ENCODE measurements at places on chromosomes 7 and 10. TPM values are rescaled to one million over a fixed set of nuclear protein-coding genes. Genes with fewer than 3 reads are reported as not detected.
A peak's percentile ranks its signal among the peaks of the same experiment; 100 is the strongest.

Gene TBL2
- 42.6 TPM for total RNA-seq

- DNase-seq = no peak
Observed at GRCh38 chr7:113440173-113440572, 321.8 kb upstream of the SMIM30 start.

GRCh38 chr10:6120691-6121090 is 31.9 kb downstream of the RBM17 start:
- DNase-seq = no peak

Gene OLAH
- not detected for total RNA-seq

DNA sequence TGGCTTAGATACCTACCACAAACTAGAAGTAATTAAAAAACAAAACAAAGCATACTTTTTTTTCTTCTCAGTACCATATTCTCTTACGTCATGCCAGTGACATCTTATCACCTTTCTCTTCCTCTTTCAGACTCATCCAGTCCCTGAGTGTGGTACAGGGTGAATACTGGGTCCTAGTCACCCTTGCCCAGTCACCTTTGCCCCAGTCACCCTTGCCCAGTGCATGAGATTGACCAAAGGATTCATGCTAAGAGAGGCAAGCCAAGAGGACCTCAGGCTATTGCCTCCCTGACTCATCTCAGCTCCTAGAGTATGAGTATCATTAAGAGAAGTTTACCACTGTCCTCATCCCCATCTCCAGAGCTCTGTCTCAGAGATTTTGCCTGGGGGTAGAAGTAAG is 10.0 kb upstream of the TSPAN12 start:
- no peak for DNase-seq

Gene CALHM3
- total RNA-seq = not detected

- no peak for DNase-seq
Observed at GRCh38 chr10:131724891-131725580, 175.8 kb upstream of the PPP2R2D start.

Gene OPN1SW
- total RNA-seq = not detected

GRCh38 chr7:2800220-2800930 is 43.7 kb downstream of the GNA12 start:
- DNase-seq = no peak

- DNase-seq = no peak
Observed at GRCh38 chr10:117782276-117782675, 239.7 kb downstream of the EMX2 start.

Gene HTR7
- not detected for total RNA-seq

Gene CC2D2B
- total RNA-seq = not detected

DNA sequence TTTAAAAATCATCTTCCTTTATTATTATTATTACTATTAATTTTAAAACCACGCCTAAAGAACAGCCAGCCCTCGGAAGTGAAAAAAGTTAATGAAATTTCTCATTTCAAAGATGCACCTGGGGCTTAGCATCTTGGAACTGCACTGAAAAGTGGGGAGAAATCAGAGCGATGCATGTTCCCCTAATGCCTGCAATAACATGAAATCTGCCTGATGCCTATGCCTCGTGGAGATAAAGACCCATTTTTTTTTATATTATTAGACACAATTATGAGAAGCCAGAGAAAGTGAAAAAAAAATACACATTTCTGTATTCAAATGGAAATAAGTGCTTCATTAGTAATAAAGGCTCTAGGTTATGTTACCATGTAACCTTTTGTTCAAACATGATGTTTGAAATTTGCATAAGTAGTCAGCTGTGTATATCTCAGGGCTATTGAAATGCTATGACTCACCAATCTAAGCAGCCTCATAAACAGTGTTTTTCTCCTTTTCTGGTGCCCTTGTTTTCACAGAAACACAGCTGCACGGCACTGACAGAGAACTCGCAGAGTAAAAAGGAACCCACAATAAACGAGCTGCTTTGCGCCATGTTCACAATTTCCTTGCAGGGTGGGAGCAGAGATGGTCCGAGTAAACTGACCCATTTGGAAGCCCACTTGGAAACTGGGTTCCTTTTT is 175.8 kb upstream of the PRKCQ start:
- DNase-seq = no peak

DNA sequence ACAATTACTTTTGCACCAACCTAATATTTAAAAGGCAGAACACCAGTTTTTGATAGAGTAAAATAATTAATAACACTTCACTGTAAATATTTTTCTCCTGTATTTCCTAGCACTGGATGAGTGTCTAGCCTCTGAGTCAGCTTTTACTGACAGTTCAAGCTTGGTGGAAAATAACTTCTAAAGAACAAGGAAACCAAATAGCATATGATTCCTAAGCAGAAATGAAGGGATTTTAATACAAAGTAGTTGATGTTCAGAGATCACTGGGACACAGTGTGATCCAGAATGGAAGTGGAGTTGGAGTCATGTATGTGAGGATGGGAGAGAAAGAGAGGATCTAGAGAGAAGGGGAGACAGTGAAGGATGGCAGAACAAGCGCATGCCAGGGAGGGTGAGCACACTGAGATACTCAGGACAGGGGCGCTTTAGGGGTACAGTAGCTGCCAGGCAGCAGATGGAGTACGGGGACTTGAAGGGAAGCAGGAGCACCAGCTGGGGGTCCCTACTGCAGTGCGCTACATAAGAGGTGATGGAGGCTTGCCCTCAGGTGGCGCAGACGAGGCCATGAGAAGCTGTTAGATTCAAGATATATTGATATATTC is 117.9 kb upstream of the KLF6 start:
- no peak for DNase-seq

GRCh38 chr10:24382045-24382444 is 173.1 kb downstream of the KIAA1217 start:
- DNase-seq = no peak

Gene CALCR
- not detected for total RNA-seq

DNA sequence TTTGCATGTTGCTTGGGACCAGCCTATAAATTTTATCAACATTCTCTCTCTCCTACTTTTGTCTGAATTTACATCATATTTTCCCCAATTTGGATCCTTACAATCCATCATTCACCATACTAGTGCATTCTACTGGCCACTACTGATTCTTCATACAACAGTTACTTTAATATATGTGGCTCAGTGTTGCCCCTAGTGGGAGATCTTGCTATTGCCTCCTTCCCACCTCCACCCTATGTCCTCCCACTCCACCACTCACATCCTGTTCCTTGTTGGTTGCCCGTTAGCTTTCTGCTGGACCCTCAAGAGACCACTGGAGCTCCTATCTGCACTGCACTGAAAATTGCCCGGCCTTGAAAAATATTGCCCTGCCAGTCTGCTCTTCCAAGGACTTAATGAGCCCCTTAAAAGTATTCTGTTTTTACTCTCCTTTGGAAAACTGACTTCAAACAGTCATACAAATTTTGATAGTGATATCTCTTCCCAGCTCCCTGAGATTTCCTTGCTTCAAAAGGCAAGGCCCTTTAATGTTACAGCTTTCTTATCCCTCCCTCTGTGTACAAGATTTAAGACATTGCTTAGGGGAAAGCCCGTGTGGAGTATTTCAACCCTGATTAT is 243.2 kb upstream of the TMEM229A start:
- no peak for DNase-seq

Gene SPDYE6
- not detected for total RNA-seq

GRCh38 chr7:70797109-70797514 is 334.8 kb upstream of the GALNT17 start:
- no peak for DNase-seq

Gene HOXA9
- 0.76 TPM for total RNA-seq

Gene COBL
- total RNA-seq = not detected

- no peak for DNase-seq
Observed at GRCh38 chr7:90446137-90446899, 23.1 kb upstream of the PTTG1IP2 start.

GRCh38 chr10:36349445-36350078 is 707.5 kb upstream of the FZD8 start:
- DNase-seq = no peak

DNA sequence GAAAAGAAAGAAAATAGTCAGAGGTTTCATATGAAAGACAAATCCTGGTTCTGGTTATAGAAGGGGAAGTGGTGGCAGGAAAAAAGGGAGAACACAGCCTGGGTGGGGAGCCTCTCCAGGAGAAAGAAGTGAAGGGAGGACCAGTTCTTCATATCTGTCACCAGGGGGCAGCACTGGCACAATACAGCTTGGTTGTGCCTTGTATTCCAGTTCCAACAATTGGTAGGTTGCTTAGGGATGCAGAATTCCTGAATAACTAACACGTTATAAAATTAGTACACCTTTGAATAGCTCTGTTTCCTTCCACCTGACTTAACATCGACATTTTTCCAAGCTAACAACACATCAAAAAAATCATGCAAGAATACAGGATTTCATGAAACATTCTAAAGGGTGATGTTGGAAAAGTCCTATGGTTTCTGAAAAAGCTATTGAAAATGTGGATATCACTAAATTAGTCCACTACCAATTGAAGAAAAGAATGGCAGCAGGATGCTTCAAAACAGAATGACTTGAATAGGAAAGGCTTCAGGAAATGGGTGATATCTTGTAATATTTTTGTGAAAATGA is 52.9 kb downstream of the CYP26A1 start:
- DNase-seq = no peak

Gene MYOZ1
- not detected for total RNA-seq

DNA sequence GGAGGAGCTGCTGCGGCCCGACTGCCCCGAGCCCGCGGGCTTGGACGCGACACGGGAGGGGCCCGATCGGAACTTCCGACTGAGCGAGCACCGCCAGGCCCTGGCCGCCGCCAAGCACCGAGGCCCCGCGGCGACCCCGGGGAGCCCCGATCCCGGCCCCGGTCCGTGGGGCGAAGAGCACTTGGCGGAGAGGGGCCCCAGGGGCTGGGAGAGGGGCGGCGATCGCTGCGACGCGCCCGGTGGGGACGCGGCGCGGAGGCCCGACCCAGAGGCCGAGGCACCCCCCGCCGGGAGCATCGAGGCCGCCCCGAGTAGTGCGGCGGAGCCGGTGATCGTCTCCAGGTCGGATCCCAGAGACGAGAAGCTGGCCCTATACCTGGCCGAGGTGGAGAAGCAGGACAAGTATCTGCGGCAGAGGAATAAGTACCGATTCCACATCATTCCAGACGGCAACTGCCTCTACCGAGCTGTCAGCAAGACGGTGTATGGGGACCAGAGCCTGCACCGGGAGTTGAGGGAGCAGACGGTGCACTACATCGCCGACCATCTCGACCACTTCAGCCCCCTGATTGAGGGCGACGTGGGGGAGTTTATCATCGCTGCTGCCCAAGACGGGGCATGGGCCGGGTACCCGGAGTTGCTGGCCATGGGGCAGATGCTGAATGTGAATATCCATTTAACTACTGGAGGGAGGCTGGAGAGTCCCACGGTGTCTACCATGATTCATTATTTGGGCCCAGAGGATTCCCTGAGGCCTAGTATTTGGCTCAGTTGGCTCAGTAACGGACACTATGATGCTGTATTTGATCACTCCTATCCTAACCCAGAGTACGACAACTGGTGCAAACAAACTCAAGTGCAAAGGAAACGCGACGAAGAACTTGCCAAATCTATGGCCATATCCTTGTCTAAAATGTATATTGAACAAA is 1.4 kb downstream of the OTUD1 start:
- peak; percentile 17 for DNase-seq

DNA sequence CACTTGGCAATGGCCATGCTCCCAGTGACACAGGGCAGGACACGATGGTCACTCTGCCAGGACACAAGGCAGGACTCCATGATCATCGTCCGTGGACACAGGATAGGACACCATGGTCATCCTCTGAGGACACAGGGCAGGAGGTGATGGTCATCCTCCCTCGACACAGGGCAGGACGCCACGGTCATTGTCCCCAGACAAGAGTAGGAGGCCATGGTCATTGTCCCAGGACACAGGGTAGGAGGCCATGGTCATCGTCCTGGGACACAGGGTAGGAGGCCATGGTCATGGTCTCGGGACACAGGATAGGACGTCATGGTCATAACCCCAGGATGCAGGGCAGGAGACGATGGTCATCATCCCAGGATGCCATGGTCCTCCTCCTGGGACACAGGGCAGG is 289.2 kb downstream of the TCERG1L start:
- DNase-seq = no peak

- DNase-seq = no peak
Observed at GRCh38 chr10:131450216-131450765, 138.8 kb upstream of the TCERG1L start.

Gene BTBD16
- not detected for total RNA-seq

DNA sequence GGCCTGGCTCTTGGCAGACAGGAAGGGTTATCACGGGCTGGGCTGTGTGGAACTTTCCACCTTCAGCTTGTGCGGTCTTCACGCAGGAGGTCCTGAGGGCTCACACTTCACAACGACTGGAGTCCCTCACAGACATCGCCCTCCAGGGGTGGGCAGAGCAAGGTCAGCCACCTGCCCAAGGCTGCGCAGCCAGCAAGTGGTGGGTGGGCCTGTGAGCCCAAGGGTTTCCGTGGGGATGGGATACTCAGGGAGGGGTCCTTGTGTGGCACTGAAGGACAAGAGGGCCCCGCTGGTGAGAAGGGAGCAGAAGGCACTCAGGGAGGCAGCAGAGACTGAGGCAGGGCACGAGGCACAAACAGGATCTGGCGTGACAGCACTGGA is 22.0 kb downstream of the PDIA4 start:
- no peak for DNase-seq

Gene TMEM140
- 6.4 TPM for total RNA-seq

Gene PCLO
- total RNA-seq = not detected

DNA sequence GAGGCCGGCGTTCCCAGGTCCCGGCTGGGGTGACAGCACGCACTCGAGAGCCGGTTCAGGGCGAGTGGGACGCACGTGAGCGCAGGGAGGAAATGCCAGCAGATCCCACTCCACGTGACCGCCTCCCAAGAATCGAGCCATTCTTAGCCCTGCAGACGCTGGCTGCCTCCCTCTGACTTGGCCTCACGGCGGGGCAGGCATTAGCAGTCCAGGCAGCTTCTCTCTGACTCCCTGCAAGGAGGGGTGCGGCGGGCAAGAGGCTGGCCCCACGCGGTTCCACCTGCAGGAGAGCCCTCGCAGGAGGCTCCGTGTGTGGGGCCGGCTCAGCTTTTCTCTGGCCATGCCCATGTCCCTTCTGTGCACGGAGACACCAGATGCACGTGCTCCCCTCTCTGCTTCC is 10.1 kb downstream of the GPR146 start:
- DNase-seq = no peak

DNA sequence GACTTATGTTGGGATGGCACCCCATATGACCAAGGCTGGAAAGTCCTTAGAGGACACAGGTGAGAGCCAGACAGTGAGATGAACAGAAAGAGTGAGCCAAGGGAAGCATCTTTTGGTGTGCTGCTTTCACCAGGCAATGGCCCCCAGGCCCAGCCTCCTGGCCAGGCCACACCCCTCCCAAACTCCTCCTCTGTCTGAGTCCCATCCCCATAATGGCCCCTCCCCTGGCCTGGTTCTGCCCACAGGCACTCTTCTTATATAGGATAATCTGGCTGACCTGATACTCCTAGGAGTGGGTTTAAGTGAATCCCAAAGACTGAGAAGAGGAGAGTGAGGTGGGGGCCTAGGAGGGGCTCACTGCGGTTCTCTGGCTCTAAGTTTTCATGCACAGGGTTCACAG is 252.5 kb downstream of the RPS24 start:
- no peak for DNase-seq
